ENCODE measurements at places on chromosomes 12 and 14. TPM values are rescaled to one million over a fixed set of nuclear protein-coding genes. Genes with fewer than 3 reads are reported as not detected.

DNA sequence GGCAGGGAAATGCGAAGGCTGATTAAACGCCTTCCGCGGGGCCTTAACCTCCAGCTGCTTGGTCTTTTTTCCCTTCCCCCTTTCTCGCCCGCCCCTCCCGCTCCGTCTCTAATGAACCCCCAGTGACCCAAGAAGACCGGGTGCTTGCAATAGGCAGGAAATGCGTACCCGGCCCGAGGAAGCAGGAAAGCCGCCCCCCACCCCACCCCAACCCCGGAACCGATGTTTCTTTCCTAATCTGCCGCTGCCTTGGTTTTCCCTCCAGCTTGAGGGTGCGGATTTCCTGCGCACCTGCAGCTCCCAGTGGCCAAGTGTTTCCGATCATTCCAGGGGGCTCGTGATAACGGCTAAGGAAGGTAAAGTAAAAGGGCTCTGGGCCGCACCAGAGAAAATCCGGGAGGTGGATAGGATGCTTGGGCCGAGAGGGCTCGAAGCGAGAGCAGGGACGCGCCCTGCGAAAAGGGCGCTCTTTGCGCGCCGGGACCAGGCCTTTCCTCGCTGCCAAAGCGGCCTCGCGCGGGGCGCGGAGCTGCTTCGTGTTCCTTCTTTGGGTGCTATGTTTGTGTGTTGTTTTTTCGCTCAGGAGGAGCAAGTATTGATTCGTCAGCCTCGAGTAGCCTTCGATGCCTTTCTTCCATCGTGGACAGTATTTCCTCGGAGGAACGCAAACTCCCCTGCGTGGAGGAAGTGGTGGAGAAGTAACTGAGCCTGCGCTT lies 983 bp downstream of the MYF6 start:
- DNase-seq = no peak

GRCh38 chr12:59736786-59737185 lies 141.0 kb downstream of the SLC16A7 start:
- no peak for DNase-seq

GRCh38 chr12:46830731-46831334 lies 5.0 kb upstream of the SLC38A4 start:
- DNase-seq = peak; percentile 18

GRCh38 chr12:50507930-50508329 lies 3.1 kb downstream of the DIP2B start:
- no peak for DNase-seq

DNA sequence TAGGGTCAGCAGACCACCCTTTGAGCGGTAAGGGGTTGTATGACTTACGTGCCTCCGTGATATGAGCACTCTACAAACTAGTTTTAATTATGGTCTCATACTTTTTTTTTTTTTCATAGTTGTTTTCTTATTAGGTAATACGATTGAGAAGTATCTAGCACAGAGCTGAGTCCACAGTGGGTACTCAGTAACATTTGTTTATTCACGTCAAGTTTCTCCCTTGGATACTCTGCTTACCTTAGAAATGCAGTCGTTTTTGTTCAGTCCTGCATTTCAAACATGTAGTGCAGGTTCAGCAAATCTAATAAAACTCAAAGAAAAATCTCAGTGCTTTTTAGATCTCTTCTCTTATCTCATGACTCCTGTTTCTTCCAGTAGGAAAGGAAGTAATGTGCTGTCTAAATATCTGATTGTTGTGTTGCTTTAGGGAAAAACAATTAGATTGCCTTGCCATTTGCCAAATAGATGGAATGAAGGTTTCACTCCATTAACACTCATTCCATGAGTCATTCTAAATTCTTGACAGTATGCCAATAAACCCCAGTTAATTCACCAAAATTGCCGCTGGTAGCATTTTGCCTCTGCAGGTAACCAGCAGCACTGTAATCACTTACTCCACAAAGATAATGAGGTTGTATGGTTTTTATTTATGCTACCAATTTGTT lies 118.9 kb downstream of the PTCSC3 start:
- DNase-seq = no peak

- no peak for DNase-seq
Measured at GRCh38 chr12:45112306-45112705, 61.4 kb upstream of the DBX2 start.

- DNase-seq = no peak
Measured at GRCh38 chr14:61484031-61484430, 162.7 kb downstream of the PRKCH start.

DNA sequence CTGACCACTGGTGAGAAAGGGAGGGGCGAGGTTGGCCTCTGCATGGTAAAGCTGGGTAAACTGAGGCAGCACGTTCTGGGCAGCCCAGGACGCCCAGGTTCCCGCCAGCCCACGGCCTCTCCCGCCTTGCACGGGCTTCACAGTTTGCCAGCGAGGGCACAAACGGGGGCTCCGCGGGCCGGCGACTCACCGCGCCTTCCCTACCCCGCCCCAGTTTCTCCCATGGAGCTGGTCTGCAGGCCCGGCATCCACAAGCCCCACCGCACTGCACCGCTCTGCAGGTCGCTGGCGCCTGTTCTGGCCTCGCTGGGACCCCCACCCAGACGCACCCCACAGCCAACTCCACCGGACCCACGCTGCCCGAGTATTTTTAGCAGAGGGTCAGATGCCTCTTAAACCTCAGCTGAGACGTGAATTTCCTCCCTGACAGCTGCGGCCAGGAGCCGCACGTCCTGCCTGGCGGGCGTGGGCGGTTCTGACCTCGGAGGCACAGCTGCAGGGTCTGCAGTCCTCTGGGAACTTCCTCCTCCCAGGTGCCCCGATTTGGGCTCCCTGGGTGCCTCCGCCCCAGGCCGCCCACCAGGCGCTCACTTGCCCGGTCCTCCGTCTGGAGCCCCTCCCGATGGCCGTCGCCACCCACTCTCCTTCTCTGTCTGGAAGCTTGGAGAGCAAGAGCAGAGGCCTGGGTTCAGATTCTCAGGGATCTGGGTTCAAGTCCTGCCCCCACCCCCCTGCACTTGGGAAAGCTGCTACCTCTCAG lies 29.5 kb upstream of the INF2 start:
- DNase-seq = no peak

- DNase-seq = no peak
Measured at GRCh38 chr12:39105111-39105510, 199.7 kb upstream of the CPNE8 start.

GRCh38 chr12:30578426-30578825 lies 117.2 kb downstream of the IPO8 start:
- no peak for DNase-seq

DNA sequence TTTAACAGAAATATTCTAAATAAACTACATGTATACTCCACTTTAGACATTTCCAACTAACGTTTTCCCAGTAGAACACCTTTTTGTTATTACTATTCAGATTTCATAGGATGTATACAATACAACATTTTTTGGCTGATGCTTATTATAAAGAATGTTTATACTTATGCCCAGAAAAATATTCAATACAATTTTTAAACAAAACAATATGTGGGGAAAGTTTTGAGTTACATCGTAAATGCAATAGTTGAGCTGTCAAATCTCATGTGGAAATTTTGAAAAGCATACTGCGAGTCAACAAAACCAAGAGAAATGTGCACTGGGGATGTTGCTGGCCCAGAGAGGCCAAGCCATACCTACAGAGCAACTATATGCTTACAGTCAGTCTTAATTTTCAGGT lies 18.2 kb upstream of the MON2 start:
- DNase-seq = no peak

DNA sequence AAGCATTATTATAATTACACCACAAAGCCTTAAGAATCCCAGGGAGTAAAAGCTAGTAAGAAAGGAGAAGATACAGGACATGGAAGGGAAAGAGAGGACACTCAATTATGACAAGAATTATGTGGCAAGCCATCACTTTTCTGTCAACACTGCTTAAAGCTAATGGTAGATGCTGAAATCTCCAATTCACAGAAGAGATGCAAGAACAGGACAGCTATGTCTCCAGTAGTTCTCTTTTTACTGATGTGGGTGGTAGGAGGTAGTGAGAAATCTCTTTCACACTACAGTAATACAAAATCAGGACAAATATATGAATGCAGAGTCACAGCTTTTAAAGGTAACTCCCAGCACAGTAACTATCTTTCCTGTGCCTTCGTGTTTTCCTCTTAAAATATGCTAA lies 29.2 kb downstream of the CHD8 start:
- no peak for DNase-seq

DNA sequence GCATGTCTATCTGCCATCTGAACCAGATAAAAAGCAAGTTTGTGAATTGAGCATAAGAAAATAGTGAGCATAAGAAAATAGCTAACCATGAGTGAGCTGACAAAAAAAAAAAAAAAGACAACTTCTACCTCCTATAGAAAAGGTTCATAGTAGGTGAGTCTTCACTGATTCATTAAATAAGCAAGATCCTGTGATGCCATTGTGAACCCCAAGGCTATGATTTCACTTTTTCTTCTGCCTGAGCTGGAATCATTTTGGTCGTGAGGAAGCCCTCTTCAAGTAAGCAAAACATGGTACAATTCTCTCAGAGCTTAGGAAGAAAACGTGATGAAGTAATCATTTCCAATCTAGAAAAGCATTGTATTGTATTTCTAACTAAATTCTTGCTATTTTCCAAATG lies 1.2 kb downstream of the PIK3C2G start:
- no peak for DNase-seq

- DNase-seq = no peak
Measured at GRCh38 chr14:104292084-104292970, 153.9 kb downstream of the KIF26A start.

DNA sequence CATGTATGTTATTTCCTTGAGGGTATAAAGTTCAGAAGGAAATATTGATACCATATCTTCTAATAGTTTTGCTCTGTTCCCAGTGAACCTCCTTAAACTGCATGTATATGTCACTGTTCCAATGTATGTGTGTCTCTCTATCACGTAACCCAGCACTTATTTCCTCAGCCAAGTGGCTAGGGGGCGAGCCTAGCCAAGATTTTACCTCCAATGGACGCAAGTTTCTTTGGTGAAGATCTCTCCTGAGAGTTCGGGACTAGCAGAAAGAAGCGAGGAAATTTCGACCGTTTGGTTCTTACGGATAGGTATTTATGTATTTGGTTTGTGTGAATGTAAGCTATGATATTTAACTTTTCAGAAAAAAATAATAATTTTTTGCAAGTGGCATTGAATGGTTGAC lies 2.5 kb downstream of the SFSWAP start:
- no peak for DNase-seq

- peak; percentile 51 for DNase-seq
Measured at GRCh38 chr12:121424624-121424975, 24.7 kb downstream of the RNF34 start.

GRCh38 chr12:117044311-117044710 lies 54.9 kb downstream of the TESC start:
- DNase-seq = no peak

GRCh38 chr12:12091977-12092663 lies 21.4 kb downstream of the BCL2L14 start:
- DNase-seq = no peak

DNA sequence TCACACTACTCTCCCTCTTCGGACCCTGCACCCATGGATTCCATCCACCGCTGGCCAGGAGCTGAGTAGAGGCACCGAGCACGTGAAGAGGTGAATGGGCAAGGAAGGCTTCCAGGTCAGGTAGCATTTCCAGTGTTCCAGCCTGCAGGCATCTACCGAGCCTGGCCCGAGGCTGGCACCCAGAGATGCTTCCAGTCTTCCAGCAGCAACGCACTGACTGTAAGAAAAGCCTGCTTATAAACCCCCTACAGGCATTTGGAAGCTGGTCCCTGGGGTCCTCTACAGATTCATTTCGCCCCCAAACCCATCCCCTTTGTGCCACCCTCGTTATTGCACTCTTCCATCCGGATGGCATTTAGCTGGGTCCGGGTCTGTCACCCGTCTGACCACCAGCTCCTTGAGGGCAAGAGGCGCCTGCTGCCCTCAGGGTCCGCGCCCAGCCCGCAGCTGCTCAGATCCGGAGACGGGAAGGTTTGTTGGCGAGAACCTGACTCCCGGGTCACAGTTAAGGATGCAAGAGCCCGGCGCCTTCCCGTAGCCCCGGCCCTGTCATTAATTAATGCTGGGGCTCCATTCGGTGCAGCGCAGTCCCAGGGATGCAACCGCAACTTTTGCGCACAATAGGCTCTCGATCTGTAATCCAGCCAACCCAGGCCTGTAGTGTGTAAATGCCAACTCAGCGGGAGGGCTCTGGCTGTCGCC lies 614 bp upstream of the MARK3 start:
- no peak for DNase-seq

DNA sequence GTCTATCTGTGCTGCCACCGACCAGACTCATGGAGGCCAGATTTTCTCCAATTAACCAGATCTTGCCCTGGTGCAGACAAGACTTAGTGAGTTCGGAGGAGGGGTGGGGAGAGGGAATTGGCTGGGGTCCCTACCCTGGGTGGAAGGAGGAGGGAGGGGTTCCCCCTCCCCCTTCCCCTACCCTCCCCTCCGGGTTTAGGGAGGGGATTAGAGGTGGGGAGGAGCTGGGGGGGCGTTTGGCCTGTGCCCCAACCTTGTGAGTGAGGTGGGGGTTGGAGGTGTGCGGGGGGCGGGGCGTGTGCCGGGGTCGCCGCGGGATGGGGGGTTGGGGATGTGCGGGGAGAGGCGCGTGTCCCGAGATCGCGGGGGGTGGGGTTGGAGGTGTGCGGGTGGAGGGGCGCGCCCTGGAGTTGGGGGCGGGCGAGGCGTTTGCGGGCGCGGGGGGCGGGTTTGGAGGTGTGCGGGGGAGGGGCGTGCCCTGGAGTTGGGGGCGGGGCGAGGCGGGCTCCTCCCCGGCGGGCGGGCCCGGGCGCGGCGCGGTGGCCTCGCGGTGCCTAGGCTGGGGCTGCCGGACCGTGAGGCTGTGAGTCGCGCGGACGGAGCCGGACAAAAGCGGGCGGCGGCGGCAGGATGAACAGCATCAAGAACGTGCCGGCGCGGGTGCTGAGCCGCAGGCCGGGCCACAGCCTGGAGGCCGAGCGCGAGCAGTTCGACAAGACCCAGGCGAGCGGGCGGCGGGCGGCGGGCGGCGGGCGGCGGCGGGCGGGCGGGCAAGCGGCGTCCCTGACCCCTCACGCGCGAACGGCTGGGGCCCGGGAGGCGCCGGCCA lies at the start of gene HIP1R:
HIP1R (plus strand) TSS at position 537 of the 829 bp plus-strand sequence; CDS start at position 631, 94 bp downstream.
- peak; percentile 58 for DNase-seq

Gene PRMT5
- polyA plus RNA-seq = 65.2 TPM

Gene PPP1R36
- polyA plus RNA-seq = 2.6 TPM

Gene ANG
- 43.6 TPM for polyA plus RNA-seq

Gene MBIP
- 29.4 TPM for polyA plus RNA-seq

Gene PRPH
- 115 TPM for polyA plus RNA-seq

Gene KIF5A
- polyA plus RNA-seq = 12.3 TPM

Gene RAD9B
- polyA plus RNA-seq = 0.49 TPM

Gene KERA
- polyA plus RNA-seq = 0.22 TPM

Gene RIC8B
- polyA plus RNA-seq = 13.9 TPM

Gene GLI1
- 7.3 TPM for polyA plus RNA-seq

Gene EFS
- polyA plus RNA-seq = 19.0 TPM

Gene MIP
- 0.24 TPM for polyA plus RNA-seq
